Fibroblast of lung (primary cell): ENCODE measurements at places on chromosomes 13 and 19. TPM values are rescaled to one million over a fixed set of nuclear protein-coding genes. Genes with fewer than 3 reads are reported as not detected.

DNA sequence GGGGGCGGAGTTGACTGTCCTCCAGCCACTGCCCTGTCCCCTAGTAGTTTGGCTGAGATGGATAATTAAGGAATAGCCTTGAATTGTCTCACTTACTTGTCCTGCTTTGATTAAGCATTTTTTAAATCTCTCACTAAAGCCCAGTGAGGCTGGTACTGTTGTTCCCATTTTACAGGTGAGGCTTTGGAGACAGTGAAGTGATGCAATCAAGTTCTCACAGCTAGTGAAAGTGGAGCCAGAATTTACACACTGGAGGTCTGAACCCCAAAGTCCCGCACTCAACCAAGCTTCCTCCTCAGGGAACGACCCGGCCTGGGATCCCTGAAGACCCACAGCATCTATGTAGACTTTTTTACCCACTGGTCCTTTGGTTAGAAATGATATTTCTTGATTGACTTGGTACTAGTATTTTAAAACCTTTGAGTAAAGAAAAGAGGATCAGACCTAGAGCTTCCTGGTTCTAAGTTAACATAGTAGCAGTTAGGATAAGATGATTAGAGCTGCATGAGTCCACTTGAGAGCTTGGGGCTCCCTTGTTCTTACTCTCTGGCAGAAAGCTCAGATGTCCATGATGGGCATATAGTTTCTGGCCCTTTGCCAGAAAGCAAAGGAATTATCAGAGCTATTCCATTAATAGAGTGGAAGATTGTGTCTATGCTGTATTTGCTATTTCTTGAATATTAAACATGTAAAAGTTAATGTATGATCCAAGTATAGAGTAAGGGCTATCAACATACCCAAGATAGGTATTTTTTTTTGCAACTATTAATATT, 154.3 kb downstream of the LMO7 start:
- H3K27me3 ChIP-seq: no peaks in the 10 kb centered on the region
- DNase-seq: no peak

GRCh38 chr19:4568886-4569285, 9.4 kb upstream of the SEMA6B start:
- no peaks in the 10 kb centered on the region for H3K36me3 ChIP-seq
- no peak overlapping the region for H3K27ac ChIP-seq
- no peak for DNase-seq

GRCh38 chr13:27034678-27035111, 136.9 kb downstream of the USP12 start:
- no peak overlapping the region for H3K4me3 ChIP-seq
- peaks cover 17% of the 10 kb centered on the region for H3K4me1 ChIP-seq
- H3K27ac ChIP-seq: no peak overlapping the region

The ZNF813 gene
- total RNA-seq: 3.6 and 3.9 TPM in 2 replicates

DNA sequence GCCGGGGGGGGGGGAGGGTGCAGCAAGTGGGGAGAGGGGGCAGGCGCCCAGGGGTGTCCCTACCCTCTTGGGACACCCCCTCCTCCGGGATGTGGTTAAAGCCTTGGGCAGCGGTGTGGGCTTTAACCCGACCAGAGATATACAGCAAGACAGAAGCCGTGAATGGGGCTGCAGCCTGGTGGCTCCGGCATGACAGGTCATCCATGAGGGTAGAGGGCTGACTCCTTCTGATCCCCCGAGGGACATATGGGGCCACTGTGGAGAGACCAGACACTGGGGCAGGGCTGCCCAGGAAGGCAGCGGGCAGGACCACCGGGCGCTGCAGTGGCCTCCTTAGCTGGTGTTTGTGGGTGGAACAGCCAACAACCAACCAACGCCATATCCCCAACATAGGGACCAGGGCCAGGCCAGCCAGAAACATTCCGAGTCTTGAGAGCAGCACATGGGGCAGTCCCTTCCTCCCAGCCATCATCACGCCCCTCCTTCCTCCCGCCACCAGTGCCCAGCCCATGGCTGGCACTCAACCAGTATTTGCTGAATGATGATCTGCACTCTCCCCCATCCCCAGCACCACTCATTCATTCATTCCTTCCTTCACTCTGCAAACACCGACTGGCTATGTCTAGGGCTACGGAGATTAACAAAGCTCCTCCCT, 18.2 kb downstream of the ELAVL1 start:
- H3K36me3 ChIP-seq: peaks cover 23% of the 10 kb centered on the region
- H3K4me3 ChIP-seq: no peak overlapping the region
- no peaks in the 10 kb centered on the region for H3K27me3 ChIP-seq
- DNase-seq: peak; percentile 10

The ZNF571 gene
- 3.1 and 4.1 TPM in 2 replicates for total RNA-seq

- H3K4me1 ChIP-seq: no peaks in the 10 kb centered on the region
- no peak overlapping the region for H3K4me3 ChIP-seq
- DNase-seq: no peak
- H3K27ac ChIP-seq: no peak overlapping the region
These were observed 48.0 kb upstream of the ITM2B start for GRCh38 chr13:48185018-48185417.

The FFAR3 gene
- total RNA-seq: not detected in 2 replicates

The ZNF154 gene
- 3.3 and 6.3 TPM in 2 replicates for total RNA-seq

The ONECUT3 gene
- total RNA-seq: not detected in 2 replicates

The ATP1A3 gene
- under 0.01 and 0.17 TPM in 2 replicates for total RNA-seq

DNA sequence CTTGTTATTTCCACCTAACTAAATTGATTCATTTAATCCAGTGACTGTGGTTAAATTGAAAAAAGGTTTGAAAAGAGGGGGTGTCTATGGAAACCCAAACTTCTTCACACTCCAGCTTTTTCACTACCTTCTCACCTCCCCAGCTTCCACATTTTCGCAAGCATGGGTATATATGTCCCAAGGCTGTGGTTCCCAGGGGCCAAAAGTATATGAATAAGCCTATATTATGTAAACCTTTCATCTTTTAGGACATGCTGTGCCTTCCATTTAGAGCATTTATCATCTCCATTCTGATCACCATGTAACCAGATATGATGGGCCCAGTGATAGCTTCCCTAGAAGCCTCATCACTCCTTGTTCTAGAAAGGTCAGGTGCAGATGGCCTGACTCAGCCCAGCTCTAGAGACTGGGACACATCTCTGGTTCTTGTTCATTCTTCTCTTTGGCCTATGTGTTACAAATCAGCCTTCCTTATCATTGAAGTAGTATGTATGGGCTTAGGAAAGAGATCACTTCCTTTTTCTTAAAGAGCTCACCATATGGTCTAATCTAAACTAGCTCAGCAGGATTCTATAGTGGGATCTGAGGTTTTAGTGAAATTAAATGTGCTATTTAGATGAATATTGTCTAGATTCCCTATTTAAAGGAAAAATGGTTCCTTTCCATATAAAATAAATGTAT, 19.5 kb upstream of the ARL11 start:
- no peaks in the 10 kb centered on the region for H3K27me3 ChIP-seq
- no peak overlapping the region for H3K4me3 ChIP-seq
- no peak overlapping the region for H3K27ac ChIP-seq
- H3K36me3 ChIP-seq: no peaks in the 10 kb centered on the region

DNA sequence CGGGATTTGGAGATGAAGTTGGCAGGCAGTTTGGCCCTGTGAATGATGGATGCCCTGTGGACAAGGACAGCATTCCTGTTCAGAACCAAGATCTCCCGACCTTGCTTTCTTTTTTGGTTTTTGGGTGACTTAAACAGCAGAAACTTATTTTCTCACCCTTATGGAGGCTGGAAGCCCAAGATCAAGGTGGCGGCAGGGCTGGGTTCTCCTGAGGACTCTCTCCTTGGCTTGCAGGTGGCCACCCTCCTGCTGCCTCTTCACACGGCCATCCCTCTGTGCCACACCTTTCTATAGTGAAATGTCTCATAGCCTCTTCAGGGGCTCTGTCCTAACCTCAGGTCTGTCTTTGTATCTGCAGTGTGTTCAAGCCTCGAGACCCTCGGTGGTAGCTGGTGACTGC, 14.0 kb downstream of the ZNF333 start:
- no peak for DNase-seq
- H3K27me3 ChIP-seq: no peaks in the 10 kb centered on the region
- no peak overlapping the region for H3K4me3 ChIP-seq
- peaks cover 21% of the 10 kb centered on the region for H3K36me3 ChIP-seq

The TMIGD2 gene
- total RNA-seq: not detected in 2 replicates

DNA sequence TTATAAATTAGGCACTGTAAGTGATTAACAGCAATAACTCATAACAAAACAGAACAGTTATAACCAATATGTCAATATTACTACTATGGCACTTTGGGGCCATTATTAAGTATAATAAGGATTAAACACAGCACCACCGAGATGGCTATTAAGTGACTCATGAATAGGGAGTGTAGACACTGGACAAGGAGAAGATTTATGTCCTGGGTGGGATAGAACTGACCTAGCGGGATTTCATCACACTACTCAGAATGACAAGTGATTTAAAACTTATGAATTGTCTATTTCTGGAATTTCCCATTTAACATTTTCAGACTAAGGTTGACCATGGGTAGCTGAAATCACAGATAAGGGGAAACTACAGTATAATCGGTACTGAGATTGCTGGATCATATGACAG, 79.0 kb upstream of the SLC7A1 start:
- H3K4me1 ChIP-seq: peaks cover 3% of the 10 kb centered on the region
- no peaks in the 10 kb centered on the region for H3K27me3 ChIP-seq
- H3K4me3 ChIP-seq: no peak overlapping the region
- DNase-seq: peak; percentile 62
- H3K36me3 ChIP-seq: no peaks in the 10 kb centered on the region
- H3K27ac ChIP-seq: no peak overlapping the region
